ENCODE measurements at places on chromosomes 4 and X.

GRCh38 chr4:38930204-38930603, 62.6 kb downstream of the FAM114A1 start:
- DNase-seq: no peak

GRCh38 chr4:7310451-7310850, 118.1 kb downstream of the SORCS2 start:
- DNase-seq: no peak

GRCh38 chr4:57633212-57633859, 523.2 kb upstream of the IGFBP7 start:
- no peak for DNase-seq

DNA sequence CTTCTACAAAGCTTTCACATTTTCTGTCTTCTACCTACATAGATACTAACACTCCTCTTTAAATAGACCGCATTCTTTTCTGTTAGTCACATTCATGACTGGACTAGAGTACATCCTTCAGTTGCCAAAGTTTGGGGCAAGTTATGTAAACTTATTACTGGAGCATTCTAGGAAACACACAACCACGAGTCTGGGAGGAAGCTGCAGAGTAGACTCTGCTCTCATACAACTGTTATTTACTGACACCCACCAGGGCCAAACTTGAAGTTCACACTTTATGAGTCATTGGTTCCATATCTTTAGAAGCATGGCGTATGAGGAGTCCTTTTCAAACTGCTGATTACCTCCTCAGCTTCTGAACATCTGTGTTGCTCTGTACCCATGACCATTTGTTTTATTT, 87.0 kb downstream of the RNF150 start:
- no peak for DNase-seq

DNA sequence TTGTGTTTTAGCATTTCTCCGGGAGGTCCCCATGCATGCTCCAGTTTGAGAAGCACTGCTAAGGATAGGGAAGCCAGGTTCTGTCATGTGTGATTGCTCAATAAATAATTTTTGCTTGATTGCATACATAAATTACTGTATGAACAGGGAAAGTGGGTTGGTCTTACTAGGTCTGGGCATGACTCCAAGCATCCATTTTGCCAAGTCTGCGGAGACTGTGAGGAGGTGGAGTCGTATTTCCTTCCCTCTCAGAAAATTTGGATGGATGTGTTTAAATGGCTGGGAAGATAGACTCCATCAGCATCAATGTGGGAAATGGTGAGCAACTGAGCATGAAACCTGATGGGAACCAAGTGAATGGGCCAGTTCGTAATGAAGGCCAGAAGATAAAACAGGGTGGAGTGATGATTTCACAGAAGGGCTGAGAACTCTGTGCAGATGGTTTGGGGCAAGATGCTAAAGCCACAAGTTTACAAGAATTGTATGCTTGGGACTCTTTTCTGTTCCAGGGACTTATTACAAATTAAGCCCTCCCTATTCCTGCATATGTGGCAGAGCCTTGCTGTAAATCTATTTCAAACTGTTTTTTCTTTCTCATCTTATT, 84.1 kb downstream of the NHS start:
- no peak for DNase-seq

- no peak for DNase-seq
Observed at GRCh38 chrX:105781804-105782203, 40.5 kb upstream of the NRK start.

DNA sequence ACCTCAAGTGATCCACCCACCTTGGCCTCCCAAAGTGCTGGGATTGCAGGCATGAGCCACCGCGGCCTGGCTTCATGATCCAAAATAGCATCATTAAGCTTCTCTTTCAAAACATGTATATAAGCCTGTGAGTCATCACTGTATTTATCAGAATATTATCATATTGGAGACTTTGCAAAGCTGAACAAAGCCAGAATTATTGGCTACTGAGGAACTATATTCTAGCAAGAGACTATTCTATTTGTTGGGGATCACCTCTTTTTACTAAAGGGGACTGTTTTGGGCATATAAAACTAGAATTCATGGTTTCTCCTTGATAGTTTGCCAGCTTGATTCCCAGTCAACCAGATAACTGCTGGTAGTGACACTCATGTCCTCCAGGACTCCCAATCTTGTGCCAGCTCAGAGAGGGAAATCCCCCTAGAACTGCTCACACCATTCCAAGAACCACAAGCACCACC, 40.1 kb downstream of the TET2 start:
- DNase-seq: no peak

GRCh38 chr4:155248002-155248896, 39.8 kb downstream of the NPY2R start:
- DNase-seq: no peak

- DNase-seq: no peak
Observed at GRCh38 chr4:163482190-163482589, 8.6 kb upstream of the TKTL2 start.

DNA sequence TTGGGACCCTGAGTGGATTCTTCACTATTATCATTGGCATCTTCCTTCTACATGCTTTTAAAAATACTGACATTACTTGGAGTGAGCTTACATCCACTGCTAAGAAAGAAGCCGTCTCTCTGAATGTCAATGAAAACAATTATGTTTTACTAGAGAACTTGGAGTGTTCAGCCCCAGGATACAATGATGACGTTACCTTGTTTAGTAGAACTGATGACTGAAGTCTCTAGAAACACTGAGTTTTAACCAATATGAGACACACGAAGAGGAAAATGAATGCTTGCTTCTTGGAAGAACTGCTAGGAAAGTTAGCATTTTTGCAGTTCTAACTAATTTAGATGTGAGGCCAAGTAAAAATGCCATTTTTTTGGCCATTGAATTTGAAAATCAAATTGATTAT, 19.4 kb downstream of the NIPAL1 start:
- no peak for DNase-seq

GRCh38 chr4:161664740-161665139, 499.1 kb downstream of the FSTL5 start:
- DNase-seq: no peak

DNA sequence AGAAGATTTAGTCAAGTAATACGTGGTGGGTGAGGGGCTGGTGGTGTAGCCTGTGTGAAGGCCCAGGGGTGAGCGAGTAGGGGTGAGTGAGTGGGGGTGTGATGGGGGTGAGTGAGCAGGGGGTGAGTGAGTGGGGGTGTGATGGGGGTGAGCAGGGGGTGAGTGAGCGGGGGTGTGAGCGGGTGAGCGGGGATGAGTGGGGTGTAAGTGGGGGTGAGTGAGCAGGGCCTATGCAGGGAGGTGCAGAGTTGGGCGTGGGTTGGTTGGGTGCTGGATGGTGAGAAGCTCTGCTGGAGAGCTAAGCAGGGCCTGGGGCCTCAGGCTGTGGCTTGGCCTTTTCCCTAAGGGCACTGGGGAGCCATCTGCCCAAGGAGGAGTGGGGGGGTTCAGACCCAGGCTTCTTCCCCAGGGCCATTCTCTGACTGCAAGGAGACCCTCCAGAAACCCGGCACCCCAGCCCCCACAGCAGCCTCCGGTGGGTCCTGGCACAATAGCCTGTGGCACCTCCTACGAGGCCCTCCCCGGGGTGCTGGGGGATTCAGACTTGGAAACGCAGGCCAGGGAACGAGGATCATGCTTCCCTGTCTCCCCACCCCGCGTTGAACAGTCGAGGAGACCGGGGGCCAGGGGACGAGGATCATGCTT, 30.4 kb downstream of the SH3TC1 start:
- DNase-seq: no peak

DNA sequence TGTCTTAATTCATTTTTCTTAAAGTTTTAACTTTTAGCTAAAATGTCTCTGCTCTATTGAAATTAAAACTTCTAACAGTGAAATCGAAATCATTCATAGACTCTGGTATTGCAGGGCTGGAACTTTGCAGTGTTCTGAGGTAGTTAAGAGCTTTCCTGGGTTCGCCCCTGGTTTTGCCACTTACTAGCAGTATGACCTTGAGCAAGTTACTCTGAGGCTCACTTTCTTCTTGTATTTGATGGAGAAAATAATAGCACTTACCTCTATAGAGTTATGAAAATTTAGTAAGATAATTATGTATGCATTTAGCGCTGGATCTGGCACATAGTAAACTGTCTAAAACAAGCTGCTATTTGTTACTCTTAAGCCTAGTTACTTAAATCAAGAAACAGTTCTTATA, 1.7 kb downstream of the SLAIN2 start:
- DNase-seq: no peak

DNA sequence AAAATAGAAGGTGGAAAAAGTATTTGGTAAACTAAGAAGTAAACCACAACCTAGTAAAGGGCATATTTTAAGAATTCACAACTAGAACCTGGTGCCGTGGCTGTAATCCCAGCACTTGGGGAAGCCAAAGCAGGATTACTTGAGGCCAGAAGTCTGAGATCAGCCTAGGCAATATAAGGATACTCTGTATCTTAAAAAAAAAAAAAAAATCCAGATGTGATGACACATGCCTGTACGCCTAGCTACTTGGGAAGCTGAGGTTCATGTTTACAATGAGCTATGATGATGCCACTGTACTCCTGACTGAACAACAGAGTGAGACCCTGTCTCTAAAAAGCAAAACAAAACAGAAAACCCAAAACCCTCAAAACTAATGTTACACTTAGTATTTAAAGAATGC, 294.9 kb upstream of the ZCCHC13 start:
- DNase-seq: no peak
